ENCODE measurements at places on chromosomes 5 and 9.

DNA sequence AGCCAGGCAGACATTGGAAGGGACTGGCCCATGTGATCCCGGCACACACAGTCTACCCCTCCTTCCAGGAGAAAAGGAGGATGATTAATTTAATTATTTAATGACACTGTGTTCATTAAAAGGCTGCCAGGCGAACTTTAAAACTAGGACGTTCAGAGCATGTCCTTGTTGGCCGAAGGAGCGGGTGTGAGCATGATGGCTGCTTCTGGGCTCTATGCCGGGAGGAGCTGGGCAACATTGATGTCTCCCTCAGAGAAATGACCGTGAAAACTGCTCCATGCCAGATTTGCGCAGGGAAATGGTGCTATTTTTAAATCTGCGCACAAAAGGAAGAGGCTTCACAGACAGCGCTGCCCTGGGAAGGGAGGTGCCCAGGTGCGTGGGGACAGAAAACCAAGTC, 284.9 kb upstream of the IRX4 start:
- no peak for DNase-seq

DNA sequence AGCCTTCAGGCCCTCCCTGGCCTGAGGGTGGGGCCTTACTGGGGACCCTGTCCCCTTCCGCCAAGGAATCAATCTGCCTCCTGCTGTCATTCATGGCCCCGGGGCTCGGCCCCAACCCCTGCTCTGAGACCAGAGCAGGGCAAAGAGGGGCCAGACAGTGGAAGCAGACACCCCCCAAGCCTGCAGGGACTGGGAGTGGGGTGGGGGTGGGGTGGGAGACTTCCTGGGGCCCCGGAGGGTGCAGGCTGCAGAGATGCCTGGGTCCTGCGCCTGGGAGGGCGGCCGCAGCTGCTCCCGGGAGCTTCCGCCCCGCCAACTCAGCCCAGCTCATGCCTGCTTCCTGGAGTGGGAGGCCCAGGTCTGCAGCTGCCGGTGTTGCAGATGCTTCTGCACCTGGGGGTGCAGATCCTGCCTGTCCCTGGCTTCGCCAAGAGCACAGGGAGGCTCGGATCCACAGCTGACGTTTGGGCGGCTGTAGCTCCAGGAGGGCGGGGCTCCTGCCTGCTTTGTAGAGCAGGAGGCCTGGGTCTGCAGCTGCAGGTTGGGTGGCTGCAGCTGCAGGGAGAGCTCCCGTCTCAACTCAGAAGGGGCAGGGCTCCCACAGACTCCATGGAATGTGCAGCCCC, 6.2 kb downstream of the KIF4B start:
- DNase-seq = no peak

DNA sequence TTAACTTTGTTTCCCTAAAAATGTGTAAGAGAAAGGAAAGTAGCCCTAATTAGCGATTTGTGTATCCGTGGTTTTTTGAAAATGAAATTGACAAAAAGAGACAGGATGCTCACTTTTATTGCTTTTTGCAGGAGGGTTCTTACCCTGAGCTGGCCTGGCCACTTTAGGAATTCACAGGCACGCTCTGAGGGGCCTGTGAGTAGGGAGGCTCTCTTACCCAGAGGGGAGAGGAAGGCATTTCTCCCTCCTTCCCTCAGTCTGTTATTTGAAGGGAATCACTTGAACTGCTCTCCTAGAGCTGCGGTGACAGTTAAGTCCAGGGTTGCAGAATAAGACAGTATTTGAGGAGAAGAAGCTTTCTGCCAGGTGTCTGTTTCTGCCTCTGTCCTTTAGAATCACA, 16.7 kb downstream of the PIK3R1 start:
- DNase-seq = no peak

- DNase-seq = no peak
Measured at GRCh38 chr5:41264019-41264418, 50.7 kb upstream of the C6 start.

DNA sequence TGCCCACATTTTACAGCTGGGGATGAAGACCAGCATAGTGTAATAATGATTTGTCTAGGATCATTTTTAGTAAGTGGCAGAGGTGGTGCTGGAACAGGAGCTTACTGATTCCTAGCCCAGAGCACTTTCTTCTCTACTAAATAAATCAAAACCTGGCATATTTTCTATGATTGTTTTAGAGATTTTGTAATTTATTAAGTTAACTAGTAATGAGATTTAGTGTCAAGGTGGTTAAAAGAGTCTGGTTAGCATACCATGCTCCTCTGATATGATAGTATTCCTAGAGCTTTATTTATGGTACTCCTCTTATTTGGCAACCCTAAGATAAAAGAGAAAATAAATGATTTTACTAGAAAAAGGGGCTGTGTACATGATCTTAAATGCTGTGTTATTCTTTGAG, 604.0 kb downstream of the ISL1 start:
- no peak for DNase-seq

DNA sequence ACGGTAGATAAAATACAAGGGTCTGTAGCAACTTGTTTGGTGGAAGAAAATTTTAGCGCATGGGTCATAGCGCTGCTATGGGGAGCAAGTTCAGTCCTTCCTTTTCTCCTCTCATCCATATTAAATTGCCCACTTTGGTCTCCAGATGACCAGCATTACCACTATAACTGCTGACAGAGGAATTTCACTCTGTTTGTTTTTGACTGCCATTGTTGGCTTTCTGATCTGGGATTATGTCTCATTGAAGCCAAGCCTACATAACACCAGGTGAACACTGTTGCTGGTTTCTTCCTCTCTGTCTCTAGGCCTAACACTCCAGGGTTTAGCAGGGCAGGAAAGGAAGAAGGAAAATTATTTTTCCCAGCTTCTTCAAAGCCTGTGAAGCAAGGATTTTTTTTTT, 6.6 kb upstream of the SUB1 start:
- DNase-seq = no peak

GRCh38 chr5:107571621-107572536, 98.9 kb downstream of the EFNA5 start:
- peak; percentile 84 for DNase-seq

DNA sequence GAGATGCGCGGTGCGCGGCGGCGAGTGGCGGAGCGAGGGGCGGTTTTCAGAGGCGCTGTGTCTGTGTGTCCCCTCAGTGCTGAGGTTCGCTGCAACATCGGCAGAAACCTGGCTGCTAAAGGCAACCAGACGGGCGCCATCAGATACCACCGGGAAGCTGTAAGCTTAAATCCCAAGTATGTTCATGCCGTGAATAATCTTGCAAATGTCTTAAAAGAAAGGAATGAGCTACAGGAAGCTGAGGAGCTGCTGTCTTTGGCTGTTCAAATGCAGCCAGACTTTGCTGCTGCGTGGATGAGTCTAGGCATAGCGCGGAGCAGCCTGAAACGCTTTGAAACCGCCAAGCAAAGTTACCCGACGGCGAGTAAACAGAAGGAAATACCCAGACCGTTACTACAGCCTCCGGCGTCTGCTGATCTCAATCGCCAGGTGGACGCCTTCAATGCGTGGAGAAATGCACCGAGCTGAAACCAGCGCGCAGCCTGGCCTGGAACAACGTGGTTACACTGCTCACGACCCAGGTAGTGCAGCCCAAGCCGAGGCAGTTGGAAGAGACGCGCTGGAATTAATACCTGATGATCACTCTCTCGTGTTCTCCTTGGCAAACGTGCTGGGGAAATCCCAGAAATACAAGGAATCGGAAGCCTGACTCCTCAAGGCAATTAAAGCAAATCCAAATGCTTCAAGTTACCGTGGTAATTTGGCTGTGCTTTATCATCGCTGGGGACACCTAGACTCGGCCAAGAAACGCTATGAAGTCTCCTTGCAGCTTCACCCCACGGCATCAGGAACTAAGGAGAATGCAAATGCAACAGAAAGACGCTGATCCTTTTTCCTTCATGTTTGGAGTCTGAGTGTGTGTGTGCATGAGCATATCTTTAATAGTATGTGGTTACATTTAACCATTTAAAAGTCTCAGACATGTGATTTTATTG, 15.9 kb downstream of the OR2V1 start:
- DNase-seq = no peak

- DNase-seq = no peak
Measured at GRCh38 chr5:1851290-1851934, 31.3 kb downstream of the IRX4 start.

DNA sequence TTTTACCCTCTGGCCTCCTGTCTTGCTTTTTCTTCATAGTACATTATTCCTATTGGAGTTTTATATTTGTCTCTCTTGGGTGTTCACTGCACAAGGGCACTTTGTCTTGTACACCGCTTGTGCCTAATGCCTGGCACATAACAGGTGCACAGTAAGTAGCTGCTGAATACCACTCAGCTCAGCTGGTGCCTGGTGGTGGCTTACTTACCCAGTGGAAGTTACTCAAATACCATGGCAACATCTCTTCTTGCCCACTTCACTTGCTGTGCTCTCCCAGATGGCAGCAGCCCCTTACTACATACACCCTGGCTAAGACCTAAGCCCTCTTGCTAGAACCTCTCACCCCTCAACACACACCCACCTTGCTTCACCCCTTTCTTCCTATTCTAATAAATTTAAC, 11.3 kb upstream of the SKP1 start:
- no peak for DNase-seq

DNA sequence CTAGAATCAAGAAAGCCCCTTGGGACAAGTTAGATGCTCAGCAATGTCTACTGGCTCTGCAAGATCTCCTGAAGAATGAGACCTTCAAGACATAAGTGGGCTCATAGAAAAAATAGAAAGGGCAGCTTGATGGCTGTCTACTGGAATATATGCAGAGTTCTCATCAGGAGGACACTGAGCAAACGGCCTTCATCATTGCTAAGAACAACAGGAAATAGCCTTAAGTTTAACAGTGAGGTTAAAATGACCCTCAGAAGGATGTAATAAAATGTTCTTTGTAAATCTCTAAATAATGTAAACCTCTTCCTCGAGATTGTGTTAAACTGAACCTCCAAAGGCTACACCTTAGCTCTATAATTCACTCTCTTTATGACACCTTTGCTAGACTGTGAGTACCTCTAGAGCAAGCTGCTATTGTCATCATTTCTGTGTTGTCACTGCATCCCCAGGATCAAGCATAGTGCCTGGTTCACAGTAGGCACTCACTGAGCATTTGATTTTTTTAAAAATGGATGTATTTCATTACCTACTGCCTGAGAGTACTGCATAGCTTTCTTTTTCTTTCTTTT, 22.2 kb upstream of the LHFPL2 start:
- DNase-seq = no peak

DNA sequence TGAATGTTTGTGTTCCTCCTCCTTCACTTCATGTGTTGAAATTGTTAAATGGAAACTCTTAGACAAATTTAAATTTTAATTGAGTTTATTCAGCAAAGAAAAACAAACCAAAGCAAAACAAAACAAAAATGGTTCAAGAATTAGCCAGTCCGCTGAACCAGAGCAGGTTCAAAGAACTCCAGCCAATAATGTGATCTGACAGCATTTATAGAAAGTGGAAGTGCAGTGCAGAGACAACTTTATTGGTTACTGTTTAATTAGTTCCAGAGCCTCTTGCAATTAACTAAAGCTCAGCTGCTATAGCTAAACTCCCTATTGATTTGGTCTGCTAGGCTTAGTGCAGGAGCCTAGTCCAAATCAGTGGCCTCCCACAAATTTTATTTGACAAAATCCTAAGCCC, 132.9 kb downstream of the RNF180 start:
- DNase-seq = no peak

- DNase-seq = no peak
Measured at GRCh38 chr9:69740872-69741505, 18.8 kb downstream of the PTAR1 start.

- no peak for DNase-seq
Measured at GRCh38 chr5:35363387-35363965, 133.2 kb upstream of the PRLR start.

- no peak for DNase-seq
Measured at GRCh38 chr5:180424094-180424493, 70.1 kb upstream of the CNOT6 start.

GRCh38 chr5:116645627-116646026, 71.0 kb upstream of the SEMA6A start:
- no peak for DNase-seq

GRCh38 chr5:28473531-28474107, 1435.2 kb upstream of the CDH9 start:
- no peak for DNase-seq

DNA sequence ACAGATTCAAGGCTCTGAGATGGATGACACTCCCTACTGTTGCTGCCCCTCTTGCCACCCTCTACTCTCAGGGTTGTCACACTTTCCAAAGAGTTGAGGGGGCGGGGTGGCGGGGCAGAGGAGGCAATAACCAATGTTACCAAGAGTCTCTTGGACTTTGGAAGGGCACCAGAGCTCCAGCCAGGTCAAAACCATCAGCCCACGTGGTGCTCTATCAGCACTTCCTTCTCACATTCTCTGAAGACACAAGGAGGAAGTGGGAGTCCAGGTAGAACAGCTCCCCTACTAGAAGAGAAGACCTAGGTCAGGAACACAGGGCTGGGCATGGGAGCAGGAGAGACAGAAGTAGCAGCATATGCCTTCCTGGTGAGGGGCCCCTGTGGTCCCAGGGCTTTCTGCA, 33.0 kb upstream of the PIK3R1 start:
- DNase-seq = no peak

- DNase-seq = no peak
Measured at GRCh38 chr9:111298731-111299598, 31.1 kb downstream of the OR2K2 start.

GRCh38 chr9:87667164-87667738, 58.7 kb upstream of the CTSL start:
- DNase-seq = no peak

DNA sequence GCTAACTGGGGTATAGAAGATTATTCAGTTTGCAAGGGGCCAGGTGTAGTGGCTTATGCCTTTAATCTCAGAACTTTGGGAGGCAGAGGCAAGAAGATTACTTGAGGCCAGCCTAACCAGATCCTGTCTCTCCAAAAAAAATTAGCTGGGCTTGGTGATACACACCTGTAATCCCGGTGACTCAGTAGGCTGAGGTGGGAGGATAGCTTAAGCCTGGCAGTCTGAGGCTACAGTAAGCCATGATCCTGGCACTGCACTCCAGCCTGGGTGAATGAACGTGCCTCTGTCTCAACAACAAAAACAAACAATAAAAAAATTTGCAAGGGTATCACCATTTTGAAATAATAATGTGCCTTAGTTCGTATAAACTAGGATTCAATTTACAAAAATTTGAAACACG, 51.3 kb downstream of the BAAT start:
- no peak for DNase-seq

DNA sequence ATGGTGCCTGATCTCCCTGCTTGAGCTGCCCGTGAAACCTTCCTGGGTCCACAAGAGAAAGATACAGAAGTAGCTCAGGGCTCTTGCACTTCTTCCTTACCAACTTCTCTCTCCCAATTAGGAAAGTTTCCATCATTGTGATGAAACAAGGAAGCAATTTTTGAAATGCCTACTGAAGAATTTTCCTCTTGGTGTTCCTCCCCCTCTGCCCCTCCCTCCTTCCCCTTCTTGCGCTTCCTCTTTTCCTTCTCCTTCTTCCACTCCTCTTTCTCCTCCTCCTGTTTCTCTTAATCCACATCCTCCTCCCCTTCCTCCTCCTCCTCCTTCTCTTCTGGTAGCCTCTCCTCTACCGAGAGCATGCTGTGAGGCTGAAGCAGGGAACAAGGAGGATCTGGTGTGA, 36.3 kb upstream of the OTULINL start:
- no peak for DNase-seq

GRCh38 chr5:172455511-172456061, 1.3 kb upstream of the SH3PXD2B start:
- no peak for DNase-seq

- no peak for DNase-seq
Measured at GRCh38 chr5:14881826-14882225, 10.2 kb upstream of the ANKH start.

- no peak for DNase-seq
Measured at GRCh38 chr5:180166176-180166575, 42.8 kb downstream of the RASGEF1C start.

- DNase-seq = no peak
Measured at GRCh38 chr9:131072107-131072870, 24.0 kb upstream of the AIF1L start.

All from stimulated activated CD8-positive, alpha-beta memory T cell treated with anti-CD3 and anti-CD28 coated beads, Interleukin-2, amount 100 ng/mL, for 48 hours (primary cell).